ENCODE measurements at places on chromosomes 1 and 21.

GRCh38 chr1:90046635-90047034, 51.7 kb downstream of the ZNF326 start:
- DNase-seq: no peak

- DNase-seq: peak; percentile 59
Measured at GRCh38 chr1:176559878-176560277, 96.9 kb downstream of the PAPPA2 start.

- no peak for DNase-seq
Measured at GRCh38 chr1:12454406-12455391, 163.3 kb downstream of the DHRS3 start.

GRCh38 chr1:216032284-216032683, 391.0 kb downstream of the USH2A start:
- DNase-seq: no peak

DNA sequence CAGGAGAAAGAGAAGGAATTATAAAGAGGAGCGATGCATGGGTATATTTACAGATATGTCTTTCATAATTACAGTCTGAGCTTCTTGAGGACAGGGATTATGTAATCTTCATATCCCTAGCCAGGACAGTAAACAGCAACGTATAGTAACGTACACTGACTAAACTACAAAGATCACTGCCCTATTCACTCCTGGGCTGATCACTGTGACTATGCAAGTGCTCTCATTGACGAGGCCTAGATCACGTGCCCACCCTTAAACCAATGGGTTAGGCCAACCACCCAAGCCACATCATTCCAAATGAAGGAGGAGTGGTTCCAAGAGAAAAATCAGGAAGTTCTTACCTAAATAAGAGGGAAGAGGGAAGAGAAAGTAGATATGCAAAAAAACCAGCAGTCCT, 18.5 kb downstream of the PIK3R3 start:
- DNase-seq: no peak

- no peak for DNase-seq
Measured at GRCh38 chr1:96481409-96481808, 240.2 kb upstream of the PTBP2 start.

DNA sequence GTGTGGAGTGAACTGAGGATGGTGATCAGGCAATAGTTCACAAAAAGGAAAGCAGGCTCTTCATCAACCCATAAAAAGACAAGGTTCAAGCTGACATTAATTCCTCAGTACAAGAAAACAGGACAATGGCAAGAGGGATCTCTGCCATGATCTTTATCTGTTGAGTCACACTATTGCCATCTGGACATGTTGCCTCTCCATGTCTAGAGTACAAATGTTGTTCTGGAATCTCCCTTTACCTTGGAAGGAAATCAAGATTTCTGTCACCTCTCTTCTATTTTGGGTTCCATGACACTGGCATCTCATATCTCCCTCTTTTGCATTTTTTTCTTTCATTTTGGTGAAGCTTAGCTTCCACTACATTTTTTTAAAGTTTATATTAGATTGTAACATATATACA, 329.1 kb downstream of the USP25 start:
- no peak for DNase-seq

- DNase-seq: no peak
Measured at GRCh38 chr1:25544819-25545218, 1.4 kb downstream of the LDLRAP1 start.

- DNase-seq: no peak
Measured at GRCh38 chr21:42584296-42584641, 69.2 kb upstream of the PDE9A start.

DNA sequence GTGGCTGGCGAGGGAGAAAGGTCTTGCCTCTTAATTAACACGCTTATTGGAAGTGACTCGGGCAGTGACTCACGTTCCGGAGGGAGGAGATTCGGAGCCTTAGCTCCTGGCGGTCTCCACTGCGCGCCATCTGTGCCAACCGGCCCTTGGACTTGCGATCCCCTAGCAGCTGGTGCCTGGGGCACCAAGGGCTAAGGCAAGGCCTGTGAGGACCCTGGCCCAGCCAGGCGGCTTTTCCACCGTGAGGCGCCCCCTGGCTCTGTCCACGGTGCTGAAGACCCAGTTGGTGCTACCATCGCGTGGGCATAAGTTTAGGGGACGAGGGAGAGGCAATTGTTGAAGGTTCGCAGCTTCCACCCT, 1.3 kb upstream of the SYT6 start:
- DNase-seq: no peak

DNA sequence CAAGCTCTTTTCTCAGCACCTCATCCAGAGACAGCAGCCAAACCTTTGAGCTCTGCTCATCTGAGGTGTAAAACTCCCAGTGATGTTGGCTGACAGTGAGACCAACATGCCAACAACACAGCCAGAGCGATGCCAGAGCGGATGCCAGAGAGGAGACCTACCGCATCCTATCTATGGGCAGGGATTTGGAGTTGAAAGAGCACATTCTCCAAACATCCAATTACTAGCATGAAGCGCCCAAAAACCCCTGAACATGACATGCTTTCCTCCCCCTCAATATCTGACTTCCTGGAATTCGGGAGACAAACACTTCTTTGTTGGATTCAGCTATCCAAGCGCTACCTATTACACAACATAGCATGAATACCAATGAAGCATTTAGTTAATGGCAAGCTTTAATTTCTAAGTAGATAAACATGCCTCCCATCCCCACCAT, 23.1 kb upstream of the PAXBP1 start:
- DNase-seq: no peak

DNA sequence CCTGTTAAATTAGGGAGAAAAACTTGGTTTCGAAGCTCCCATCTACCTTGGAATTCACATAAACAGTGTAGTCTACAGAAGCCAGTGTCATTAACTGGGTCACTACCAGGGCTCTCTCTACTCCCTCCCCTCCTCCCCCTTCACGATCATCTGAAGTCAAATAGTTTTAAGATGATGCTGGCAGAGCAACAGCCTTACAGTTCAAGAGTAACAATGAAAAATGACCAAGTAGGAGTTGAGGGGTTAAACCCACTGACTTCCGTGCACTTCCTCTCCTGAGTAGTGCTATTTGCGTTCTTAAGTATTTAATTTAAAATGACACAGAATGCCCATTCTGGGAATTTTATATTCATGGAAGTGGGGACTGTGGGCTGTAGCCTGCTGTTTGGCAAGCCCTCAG, 236.9 kb downstream of the SIPA1L2 start:
- DNase-seq: no peak

GRCh38 chr1:13664451-13664850, 35.5 kb upstream of the PRDM2 start:
- no peak for DNase-seq

GRCh38 chr1:78297836-78298235, 192.9 kb upstream of the PTGFR start:
- no peak for DNase-seq

DNA sequence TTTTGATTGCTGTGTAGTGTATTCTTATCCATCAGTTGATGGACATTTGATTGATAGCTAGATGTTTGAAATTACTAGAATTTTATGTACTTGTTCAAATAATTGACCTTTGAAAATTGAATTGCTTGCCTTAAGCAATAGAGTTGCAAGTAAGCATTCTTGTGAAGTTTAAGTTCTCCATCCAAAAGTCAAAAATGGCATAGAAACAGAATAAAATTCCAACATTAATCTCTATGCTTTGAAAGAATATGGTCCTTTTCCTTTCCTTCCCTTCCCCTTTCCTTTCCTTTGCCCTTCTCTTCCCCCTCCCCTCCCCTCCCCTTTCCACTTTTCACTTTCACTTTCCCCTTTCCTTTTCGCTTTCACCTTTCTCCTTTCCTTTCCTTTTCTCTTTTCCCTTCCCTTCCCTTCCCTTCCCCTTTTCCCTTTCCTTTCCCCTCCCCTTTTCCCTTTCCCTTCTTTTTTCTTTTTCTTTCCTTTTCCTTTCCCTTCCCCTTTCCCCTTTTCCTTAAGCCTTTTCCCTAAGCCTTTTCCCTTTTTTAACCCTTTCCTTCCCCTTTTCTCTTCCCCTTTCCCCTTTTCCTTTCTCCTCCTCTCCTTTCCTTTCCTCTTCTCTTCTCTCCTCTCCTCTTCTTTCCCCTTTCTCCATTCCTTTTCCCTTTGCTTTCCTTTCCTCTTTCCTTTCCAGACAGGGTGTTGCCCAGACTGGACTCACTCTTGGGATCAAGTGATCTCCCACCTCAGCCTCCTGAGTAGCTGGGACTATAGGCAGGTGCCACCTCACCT, 67.4 kb downstream of the SASS6 start:
- no peak for DNase-seq

DNA sequence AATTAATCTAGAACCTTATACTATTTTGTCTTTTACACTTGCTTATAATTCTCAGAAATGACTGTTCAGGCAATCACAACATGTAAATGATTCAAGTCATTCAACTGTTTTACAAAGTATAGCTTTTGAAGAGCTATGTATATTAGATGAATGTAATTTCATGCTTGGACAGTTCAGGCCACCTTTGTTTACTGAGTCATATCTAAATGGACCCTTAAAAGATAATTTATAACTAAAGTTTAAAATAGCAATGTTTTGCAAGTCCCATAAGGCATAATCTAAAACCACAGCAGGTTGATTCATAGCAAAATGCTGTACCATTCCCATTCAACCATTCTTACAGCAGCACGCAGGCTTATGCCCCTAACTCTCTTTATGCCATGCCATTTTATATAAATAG, 64.8 kb downstream of the PIK3R3 start:
- DNase-seq: no peak

- no peak for DNase-seq
Measured at GRCh38 chr1:172146141-172146850, 274.2 kb upstream of the C1orf105 start.

GRCh38 chr1:244802041-244802440, 33.4 kb upstream of the COX20 start:
- DNase-seq: no peak

GRCh38 chr1:58447886-58448285, 98.6 kb downstream of the OMA1 start:
- DNase-seq: no peak

DNA sequence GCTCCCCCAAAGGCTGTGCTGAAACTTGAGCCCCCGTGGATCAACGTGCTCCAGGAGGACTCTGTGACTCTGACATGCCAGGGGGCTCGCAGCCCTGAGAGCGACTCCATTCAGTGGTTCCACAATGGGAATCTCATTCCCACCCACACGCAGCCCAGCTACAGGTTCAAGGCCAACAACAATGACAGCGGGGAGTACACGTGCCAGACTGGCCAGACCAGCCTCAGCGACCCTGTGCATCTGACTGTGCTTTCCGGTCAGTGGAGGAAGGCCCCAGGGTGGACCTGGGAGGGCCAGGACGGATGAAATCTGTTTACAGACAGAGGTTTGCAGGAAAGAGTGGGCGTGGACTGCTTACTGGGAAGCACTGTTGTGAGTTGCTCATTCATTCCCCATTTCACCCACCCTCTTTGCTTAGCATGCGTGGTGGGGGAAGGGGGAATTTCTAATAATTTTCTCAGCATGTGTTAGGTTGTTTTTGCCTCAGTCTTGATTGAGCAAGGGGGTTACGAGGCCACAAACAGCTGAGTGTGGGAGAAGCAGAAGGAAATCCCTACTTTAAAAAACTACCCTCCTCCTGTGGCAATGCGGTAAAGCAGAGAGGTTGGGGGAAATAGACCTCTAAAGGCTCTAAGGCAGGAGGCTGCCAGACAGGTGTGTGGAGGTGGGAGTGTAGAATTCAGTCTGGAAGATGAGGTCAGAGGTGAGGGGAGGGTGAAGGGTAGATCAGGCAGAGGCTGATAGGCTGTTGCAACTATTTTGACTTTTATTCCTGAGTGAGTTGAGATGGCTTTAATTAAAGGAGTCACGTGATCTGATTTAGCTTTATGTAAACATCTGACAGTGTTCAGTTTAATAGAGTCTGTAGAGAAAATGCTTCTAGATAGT, 1.3 kb downstream of the FCGR2A start:
- no peak for DNase-seq

DNA sequence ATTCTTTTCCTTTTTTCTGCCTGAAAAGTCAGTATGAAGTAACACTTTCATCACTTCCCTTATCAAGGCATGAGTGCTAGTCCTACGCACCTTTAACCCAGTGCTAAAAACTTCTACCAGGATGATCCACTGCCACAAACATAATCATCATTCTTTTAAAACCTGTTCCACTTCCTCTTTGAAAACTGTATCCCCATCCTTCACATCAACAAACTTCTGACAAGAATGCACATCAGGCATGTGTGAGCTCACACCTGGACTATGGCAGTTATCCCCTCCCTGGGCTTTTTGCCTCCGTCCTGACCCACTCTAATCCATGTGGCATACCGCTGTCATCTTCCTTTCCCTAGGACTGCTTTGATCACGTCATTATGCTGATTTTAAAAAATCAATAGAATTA, 70.2 kb downstream of the ESRRG start:
- DNase-seq: no peak

DNA sequence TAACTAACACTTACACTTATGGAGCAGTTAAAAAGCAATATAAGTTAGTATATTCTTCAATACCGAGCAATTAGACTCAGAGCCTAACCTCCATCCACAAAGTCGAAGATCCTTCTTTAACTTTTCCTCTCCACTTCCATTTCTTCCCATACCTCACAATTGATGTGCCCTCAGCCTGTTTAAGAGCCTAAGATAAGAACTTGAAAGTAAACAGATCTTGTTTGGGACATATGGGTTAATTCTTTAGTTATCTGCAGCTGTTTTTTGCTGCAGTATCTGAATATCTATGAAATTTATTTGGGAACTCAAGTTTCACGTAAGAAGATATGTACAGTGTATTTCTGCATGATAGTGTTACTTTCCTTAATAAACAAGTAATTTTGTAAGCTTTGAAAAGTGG, 51.5 kb downstream of the MIGA1 start:
- DNase-seq: no peak

DNA sequence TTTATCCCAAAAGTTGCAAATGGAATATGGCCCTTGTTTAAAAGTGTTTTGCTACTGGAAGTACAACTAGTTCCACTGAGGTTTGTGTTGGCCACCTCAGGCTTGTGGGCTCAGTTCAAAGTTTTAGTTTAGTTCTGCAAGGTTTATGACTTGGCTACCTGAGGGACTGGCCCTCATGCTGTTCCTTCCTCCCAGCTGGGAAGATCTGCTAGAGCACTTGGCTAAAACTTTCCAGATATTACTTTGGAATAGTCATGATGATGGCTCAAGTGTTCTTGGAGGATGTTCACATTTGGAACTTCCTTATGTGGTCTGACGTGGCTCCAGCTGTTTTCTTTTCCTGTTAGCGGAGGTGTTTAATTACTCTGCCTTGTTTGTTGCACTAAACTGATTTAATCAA, 110.2 kb upstream of the IVNS1ABP start:
- no peak for DNase-seq

DNA sequence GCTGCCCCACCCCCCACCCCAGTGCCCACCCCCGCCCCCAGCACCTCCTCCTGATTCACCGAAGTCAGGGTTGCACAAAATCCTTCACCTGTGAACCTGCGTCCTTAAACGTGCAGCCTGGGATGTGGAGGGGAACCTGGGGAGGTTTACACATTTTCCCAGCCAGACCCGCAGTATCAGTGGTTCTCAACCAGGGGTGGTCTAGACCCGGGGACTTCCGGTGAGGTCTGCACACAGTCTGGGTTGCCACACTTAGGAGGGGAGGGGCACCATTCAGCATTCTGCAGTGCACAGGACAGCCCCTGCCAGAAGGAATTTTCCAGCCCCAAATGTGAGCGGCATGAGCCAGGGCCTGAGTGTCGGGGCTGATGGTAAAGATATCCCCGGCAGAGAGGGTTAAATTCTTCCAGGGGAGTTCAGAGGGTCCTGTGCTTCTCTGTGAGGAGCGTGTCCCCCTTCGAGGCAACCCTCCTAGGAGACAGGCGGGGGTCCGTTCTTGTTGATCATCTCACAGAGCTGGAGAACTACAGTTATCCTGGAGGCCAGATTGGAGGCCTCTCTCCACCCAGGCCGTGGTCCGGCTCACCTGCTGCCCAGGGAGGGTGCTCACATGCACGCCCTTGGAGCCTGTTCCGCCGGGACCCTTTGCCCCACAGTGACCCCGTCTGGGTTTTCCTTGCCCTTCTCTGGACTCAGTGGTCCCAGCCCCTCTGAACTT, 113.6 kb downstream of the SIK1 start:
- DNase-seq: no peak

Measured in HuH-7.5 (cell line).